ENCODE measurements at places on chromosomes 7 and 10. TPM values are rescaled to one million over a fixed set of nuclear protein-coding genes. Genes with fewer than 3 reads are reported as not detected.

The ZPBP gene
- total RNA-seq: not detected

The DNAH11 gene
- 3.4 TPM for total RNA-seq

- DNase-seq: no peak
Observed at GRCh38 chr7:158061884-158062656, 525.6 kb downstream of the PTPRN2 start.

GRCh38 chr10:86048571-86048970 lies 318.0 kb downstream of the GRID1 start:
- no peak for DNase-seq

GRCh38 chr10:75470901-75471300 lies 39.5 kb downstream of the LRMDA start:
- DNase-seq: no peak

GRCh38 chr10:18140149-18140956 lies at the start of gene CACNB2:
TSS of gene CACNB2 (plus strand) at chr10:18140424.
- no peak for DNase-seq

DNA sequence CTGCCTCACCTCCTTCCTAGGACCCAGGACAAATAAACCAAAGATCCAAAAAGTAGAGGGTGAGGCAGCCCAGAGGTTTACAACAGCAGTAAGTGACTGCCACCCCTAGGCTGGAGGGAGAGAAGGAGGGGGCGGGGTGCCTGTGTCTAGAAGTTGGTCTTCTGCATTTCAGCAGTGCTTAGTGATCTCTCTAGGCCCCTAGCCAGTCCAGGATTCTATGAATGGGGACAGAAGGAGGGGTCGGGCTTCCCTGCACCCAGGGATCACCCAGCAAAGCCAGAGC lies 62.8 kb upstream of the KDM7A start:
- DNase-seq: no peak

DNA sequence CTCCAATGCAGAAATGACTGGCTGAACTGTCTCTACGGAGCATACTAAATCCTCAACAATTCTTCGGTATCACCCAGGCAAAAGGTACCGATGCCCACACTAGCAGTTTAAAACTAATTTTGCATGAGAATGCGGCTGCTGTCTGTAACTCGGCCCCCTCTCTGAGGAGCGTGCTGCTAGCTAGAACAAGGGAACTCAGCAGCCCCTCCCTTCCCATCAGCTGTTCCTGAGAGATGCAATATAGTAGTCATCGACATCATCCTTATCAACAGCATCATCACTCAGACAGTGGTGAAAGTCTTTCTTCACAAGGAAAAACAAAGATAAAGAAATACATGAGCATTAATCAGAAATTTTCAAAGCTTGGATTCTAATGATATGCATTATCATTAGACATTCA lies 189.1 kb upstream of the FRMD4A start:
- DNase-seq: no peak
